ENCODE measurements at places on chromosomes 16 and 17.

- peak overlapping the region; percentile 68 for H3K27ac ChIP-seq
- H3K27me3 ChIP-seq, result peaks cover 5% of the 10 kb centered on the region
- peaks cover 22% of the 10 kb centered on the region for H3K36me3 ChIP-seq
- peaks cover 42% of the 10 kb centered on the region for H3K4me1 ChIP-seq
- H3K4me3 ChIP-seq, result peak overlapping the region; percentile 87
Measured at GRCh38 chr16:79601931-79602627, 1.5 kb upstream of the MAF start.

DNA sequence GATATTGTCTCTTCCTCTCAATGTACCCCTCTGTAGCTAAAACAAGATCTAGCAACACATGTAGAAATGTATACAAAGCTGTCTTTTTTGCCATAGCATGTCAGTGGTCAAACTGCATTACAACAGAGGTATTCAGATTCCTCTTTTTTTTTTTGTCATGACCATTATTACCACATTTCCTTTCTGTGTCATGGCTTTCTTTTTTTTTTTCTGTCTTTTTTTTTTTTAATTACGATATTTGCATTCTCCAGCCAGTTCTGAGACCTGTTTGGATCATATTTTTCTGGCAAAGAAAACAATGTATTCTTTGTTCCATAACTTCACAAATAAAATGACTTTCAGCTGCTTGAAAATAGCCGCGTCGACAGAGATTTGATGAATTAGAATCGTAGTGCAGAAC lies 27.4 kb upstream of the CAPNS2 start:
- DNase-seq, result no peak
- H3K27ac ChIP-seq, result no peak overlapping the region
- H3K4me3 ChIP-seq, result no peak overlapping the region
- H3K4me1 ChIP-seq, result no peaks in the 10 kb centered on the region
- H3K36me3 ChIP-seq, result no peaks in the 10 kb centered on the region
- H3K27me3 ChIP-seq, result no peaks in the 10 kb centered on the region

GRCh38 chr16:78505544-78506366 lies 406.3 kb downstream of the WWOX start:
- no peak overlapping the region for H3K4me3 ChIP-seq
- DNase-seq, result no peak
- H3K27me3 ChIP-seq, result no peaks in the 10 kb centered on the region
- H3K4me1 ChIP-seq, result no peaks in the 10 kb centered on the region

DNA sequence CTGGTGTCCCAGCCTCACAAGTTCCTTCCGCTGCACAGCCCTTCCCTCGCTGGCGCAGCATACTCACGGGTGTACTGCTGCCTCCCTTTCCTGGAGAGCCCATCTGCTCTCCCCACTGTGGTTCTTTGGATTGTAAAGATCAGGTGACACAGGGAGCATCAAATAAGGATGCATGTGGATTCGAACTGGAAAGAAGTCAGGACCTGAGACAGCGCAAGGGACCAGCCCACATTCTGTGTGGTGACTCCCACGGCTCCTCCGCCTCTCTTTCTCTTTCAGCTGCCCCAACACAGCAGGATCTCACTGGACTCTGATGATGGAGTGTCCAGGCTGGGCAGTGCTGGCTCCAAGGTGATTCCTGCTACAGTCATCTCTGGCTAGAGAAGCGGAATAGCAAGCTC lies 8.1 kb downstream of the LDAF1 start:
- peaks cover 2% of the 10 kb centered on the region for H3K4me1 ChIP-seq
- no peak overlapping the region for H3K27ac ChIP-seq
- H3K36me3 ChIP-seq, result peaks cover 22% of the 10 kb centered on the region
- H3K4me3 ChIP-seq, result no peak overlapping the region
- no peak for DNase-seq

DNA sequence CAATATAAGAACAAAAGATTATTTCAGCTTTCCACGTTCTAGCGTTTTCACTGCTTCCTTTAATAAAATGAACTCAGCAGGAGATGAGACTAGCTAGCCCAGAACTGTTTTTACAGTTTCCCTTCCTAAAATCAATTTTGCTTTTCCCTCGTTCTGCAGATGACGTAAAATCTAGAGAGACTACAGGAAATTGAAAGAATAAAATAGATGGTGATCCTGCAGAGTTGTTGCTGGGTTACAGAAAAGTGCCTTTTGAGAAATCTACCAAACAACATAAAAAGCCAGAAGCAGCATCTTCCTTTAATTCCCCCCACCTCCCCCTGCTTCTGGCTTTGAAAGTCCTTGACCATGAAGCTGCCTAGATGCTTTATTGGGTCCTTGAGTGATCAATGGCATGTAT lies 96.8 kb upstream of the CLEC3A start:
- no peaks in the 10 kb centered on the region for H3K4me1 ChIP-seq
- no peaks in the 10 kb centered on the region for H3K27me3 ChIP-seq
- H3K4me3 ChIP-seq, result no peak overlapping the region
- no peak overlapping the region for H3K27ac ChIP-seq
- no peak for DNase-seq
- H3K36me3 ChIP-seq, result no peaks in the 10 kb centered on the region

- no peak for DNase-seq
- no peak overlapping the region for H3K4me3 ChIP-seq
- H3K27ac ChIP-seq, result no peak overlapping the region
- H3K4me1 ChIP-seq, result no peaks in the 10 kb centered on the region
- H3K36me3 ChIP-seq, result no peaks in the 10 kb centered on the region
Measured at GRCh38 chr16:66425651-66426050, 1.4 kb upstream of the BEAN1 start.

- H3K27ac ChIP-seq, result no peak overlapping the region
- peaks cover 62% of the 10 kb centered on the region for H3K4me1 ChIP-seq
- peaks cover 72% of the 10 kb centered on the region for H3K36me3 ChIP-seq
- no peak for DNase-seq
Measured at GRCh38 chr17:35529866-35530265, 7.6 kb downstream of the SLFN12L start.

- no peak overlapping the region for H3K4me3 ChIP-seq
- DNase-seq, result no peak
- no peak overlapping the region for H3K27ac ChIP-seq
- H3K27me3 ChIP-seq, result no peaks in the 10 kb centered on the region
- peaks cover 12% of the 10 kb centered on the region for H3K4me1 ChIP-seq
- H3K36me3 ChIP-seq, result peaks cover 31% of the 10 kb centered on the region
Measured at GRCh38 chr17:18093616-18094408, 6.1 kb downstream of the DRG2 start.

GRCh38 chr17:561116-561515 lies 153.5 kb downstream of the VPS53 start:
- peaks cover 6% of the 10 kb centered on the region for H3K4me1 ChIP-seq
- peak; percentile 48 for DNase-seq
- H3K27ac ChIP-seq, result peak overlapping the region; percentile 46
- no peaks in the 10 kb centered on the region for H3K27me3 ChIP-seq
- no peak overlapping the region for H3K4me3 ChIP-seq

GRCh38 chr16:9334103-9334502 lies 242.7 kb downstream of the HAPSTR1 start:
- no peaks in the 10 kb centered on the region for H3K36me3 ChIP-seq

- no peak overlapping the region for H3K27ac ChIP-seq
- peaks cover 3% of the 10 kb centered on the region for H3K4me1 ChIP-seq
- no peak overlapping the region for H3K4me3 ChIP-seq
Measured at GRCh38 chr17:63041251-63041650, 75.2 kb downstream of the TANC2 start.

GRCh38 chr17:79117905-79118487 lies 43.4 kb downstream of the ENGASE start:
- no peaks in the 10 kb centered on the region for H3K36me3 ChIP-seq
- DNase-seq, result no peak
- H3K27me3 ChIP-seq, result no peaks in the 10 kb centered on the region
- H3K27ac ChIP-seq, result no peak overlapping the region
- no peak overlapping the region for H3K4me3 ChIP-seq
- no peaks in the 10 kb centered on the region for H3K4me1 ChIP-seq

DNA sequence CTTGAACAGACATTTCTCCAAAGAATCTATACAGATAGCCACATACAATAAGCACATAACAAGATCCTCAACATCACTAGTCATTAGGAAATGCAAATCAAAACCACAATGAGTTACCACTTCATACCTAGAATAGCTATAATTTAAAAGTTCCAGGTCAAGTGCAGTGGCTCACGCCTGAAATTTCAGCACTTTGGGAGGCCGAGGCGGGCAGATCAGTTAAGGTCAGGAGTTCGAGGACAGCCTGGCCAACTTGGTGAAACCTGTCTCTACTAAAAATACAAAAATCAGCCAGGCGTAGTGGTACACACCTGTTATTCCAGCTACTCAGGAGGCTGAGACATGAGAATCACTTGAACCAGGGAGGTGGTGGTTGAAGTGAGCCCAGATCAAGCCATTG lies 19.9 kb downstream of the RANBP10 start:
- peaks cover 10% of the 10 kb centered on the region for H3K4me1 ChIP-seq
- no peaks in the 10 kb centered on the region for H3K27me3 ChIP-seq
- H3K36me3 ChIP-seq, result peaks cover 7% of the 10 kb centered on the region
- H3K27ac ChIP-seq, result peak overlapping the region; percentile 55

- no peak for DNase-seq
- H3K36me3 ChIP-seq, result no peaks in the 10 kb centered on the region
- no peak overlapping the region for H3K4me3 ChIP-seq
Measured at GRCh38 chr17:50101346-50102163, 6.4 kb downstream of the PDK2 start.

DNA sequence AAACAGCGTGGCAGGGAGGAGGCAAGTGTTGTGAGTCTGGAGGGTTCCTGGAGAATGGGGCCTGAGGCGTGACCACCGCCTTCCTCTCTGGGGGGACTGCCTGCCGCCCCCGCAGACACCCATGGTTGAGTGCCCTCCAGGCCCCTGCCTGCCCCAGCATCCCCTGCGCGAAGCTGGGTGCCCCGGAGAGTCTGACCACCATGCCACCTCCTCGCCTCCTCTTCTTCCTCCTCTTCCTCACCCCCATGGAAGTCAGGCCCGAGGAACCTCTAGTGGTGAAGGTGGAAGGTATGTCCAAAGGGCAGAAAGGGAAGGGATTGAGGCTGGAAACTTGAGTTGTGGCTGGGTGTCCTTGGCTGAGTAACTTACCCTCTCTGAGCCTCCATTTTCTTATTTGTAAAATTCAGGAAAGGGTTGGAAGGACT lies at the start of gene CD19:
TSS of gene CD19 (plus strand) at position 171 of the 425 bp plus-strand sequence. CDS start at position 201, 30 bp downstream.
- no peak within 1 kb of the TSS for H3K4me3 ChIP-seq
- H3K27me3 ChIP-seq, result no peaks in the 10 kb centered on the region
- no peaks in the 10 kb centered on the region for H3K36me3 ChIP-seq
- H3K4me1 ChIP-seq, result peaks cover 12% of the 10 kb centered on the region
- peak within 1 kb of the TSS; percentile 1 for H3K27ac ChIP-seq
- DNase-seq, result no peak

GRCh38 chr17:28706471-28707338 lies 5.0 kb downstream of the PROCA1 start:
- H3K27me3 ChIP-seq, result no peaks in the 10 kb centered on the region
- no peak overlapping the region for H3K4me3 ChIP-seq
- H3K27ac ChIP-seq, result peak overlapping the region; percentile 2
- no peak for DNase-seq
- H3K36me3 ChIP-seq, result peaks cover 26% of the 10 kb centered on the region

DNA sequence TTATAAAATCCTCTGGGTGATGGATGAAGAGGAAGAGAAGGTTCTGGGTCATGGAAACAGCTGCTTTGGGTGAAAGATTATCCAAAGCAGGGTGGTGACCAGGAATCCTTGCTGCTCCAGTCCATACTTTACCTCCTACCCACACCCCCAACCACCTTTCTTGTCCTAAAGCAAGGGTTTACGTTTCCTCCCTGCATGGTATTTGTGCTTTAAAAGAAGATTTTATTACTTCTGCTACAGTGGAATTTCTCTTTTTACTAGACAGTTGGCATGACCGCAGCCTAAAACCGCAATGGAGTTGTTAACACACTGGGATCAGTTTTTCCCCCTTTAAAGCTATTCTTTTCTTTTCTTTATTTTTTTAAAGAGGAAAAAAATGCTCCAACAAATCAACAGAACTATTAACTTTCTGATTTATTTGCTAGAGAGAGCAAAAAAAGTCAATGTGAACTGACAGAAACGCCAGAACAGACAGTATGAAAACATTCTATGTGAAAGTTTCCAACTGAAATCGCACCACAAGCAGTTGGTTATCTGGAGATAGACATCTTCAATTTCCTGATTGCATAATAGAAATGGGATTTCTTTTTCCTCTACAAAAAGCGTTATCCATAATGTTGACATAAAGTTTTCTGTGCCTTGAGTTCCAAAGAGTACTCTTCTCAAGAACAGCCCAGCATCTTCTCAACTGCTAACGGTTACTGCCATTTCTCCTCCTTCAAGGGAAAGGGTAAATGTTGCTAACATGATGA lies 236.0 kb downstream of the IRX3 start:
- H3K4me1 ChIP-seq, result peaks cover 9% of the 10 kb centered on the region
- H3K27ac ChIP-seq, result no peak overlapping the region
- no peak for DNase-seq
- no peaks in the 10 kb centered on the region for H3K27me3 ChIP-seq
- no peaks in the 10 kb centered on the region for H3K36me3 ChIP-seq
- H3K4me3 ChIP-seq, result no peak overlapping the region

DNA sequence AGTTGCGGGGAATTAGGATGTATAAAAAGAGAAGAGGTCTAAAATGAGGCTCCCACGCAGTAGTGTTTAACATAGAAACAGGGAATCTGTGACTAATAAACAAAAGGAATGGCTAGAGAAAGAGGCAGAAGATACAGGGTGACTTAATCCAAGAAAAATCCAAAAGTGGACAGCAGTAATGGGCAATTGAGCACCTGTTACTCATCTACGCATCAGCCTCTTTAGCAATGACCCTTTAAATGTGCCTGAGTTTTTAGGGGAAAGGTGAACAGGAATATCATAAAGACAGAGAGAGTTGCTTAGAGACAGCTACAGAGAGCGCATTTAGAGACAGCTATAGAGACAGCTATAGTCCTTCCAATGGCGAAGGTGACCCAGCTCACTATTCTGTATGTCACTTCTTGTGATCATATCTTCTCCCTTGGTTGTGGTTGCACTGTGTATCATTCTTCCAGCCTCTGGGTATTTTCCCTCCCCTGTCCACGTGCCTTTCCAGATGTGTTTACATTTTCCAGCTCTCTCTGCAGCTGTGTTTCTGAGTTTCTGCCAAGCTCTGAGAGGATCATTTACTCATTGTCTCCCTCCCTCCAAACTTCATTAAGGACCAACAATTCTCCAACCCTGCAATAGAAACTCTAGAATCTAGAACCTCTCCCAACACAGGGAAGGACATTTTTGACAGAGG lies 61.5 kb downstream of the MYOCD start:
- H3K4me1 ChIP-seq, result no peaks in the 10 kb centered on the region
- H3K27ac ChIP-seq, result no peak overlapping the region
- no peak for DNase-seq
- H3K4me3 ChIP-seq, result no peak overlapping the region

DNA sequence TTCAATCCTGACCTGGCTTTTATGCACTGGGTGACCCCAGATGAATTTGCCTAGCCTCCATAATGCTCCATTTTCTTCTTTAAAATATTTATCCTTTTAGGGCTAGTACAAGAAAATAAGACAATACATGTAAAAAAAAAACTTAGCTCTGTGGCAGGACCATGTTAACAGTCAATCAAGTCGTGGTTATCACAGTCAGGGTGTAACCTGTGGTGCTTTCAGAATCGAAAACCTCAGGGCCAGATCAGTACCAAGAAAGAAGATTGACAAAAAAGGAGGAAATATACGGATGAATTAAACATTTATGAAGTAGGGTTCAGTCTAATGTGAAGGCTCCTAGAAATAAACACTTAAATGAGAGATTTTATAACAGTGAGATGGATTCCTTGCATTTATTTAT lies 347.2 kb upstream of the MAF start:
- H3K27ac ChIP-seq, result no peak overlapping the region
- H3K4me1 ChIP-seq, result peaks cover 12% of the 10 kb centered on the region
- H3K36me3 ChIP-seq, result no peaks in the 10 kb centered on the region
- peak overlapping the region; percentile 24 for H3K4me3 ChIP-seq
